Kidney tubule cell (primary cell): ENCODE measurements at places on chromosomes 16 and 17.

DNA sequence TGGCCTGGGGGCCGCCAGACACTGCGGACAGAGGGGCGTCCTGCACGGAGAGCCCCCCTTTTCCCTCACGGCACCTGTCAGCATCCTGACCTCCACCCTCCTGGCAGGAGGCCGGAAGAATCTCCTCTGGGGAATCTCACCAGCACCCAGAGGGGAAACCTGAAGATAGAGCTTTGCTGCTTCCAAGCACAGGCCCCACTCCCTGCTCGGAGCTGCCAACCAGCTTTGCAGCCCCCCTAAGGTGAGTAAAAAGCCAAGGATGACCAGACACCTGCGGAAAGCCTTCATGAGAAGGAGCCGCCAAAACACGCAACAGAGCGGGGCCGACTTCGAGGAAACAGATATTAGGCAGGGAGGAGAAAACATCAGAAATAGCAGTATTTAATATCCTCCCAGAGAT lies 3.4 kb upstream of the RBFOX3 start:
- no peak for DNase-seq

GRCh38 chr17:72208832-72209231 lies 88.0 kb downstream of the SOX9 start:
- DNase-seq = no peak

DNA sequence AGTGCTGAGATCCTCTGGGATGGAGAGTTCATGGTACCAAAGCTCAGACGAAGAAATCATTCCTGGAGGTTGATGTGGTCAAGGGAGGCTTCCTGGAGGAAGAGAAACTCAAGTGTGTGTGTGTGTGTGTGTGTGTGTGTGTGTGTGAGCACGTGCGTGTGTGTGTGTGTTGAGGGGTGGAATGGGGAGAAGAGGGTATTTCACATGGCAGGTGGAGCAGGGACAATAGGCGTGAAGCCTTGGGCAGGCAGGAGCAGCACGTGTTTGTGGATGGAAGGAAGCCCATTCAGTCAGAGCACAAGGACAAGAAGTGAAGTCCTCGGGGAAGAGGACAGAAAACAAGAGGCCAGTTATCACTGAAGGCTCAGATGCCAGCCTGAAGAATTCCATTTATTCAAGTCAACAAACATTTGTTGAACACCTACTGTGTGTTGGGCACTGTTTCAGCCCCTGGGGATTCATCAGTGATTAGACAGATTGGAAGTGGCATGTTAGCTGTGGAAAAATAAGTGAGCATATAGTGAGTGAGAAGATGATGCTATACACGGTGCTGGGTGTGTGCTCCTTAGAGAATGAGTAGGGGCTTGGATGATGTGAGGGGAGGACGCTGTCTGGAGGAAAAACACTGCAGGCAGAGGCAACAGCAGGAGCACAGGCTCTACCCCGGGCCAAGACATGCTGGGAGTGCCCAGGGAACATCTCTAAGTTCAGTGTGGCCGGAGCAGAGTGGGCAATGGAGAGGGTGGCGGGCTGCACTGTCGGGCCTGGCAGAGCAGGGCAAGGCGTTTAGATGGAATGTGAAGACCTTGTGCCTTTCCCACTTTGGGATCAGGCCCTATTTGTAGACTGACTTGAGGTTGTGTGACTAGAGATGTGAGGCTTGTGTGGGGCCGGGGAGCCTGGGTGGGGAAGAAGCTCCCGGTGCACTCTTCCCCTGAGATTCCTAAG lies 267.1 kb downstream of the CBLN1 start:
- DNase-seq = no peak

DNA sequence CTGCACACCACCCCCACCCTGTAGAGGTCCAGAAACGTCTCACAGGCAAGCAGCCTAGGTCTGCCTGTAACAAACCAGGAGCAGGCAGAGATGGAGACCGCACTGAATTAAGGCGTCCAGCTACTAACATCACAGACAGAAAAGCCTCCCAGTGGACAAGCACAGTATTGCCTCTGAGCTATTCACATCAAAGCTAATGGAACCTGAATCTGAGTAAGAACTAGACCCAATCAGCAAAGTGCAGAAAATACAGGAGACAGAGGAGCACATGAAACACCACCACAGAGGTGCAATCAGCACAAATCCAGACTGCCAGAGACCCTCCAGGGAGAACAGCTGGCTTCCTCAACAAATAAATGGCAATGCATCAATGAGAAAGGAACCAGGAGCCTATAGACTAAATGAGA lies 22.2 kb upstream of the PEMT start:
- peak; percentile 65 for DNase-seq

- DNase-seq = no peak
These were observed 80.8 kb upstream of the PLCG2 start for GRCh38 chr16:81698310-81698641.

GRCh38 chr16:86882586-86883280 lies 304.4 kb downstream of the FOXL1 start:
- peak; percentile 74 for DNase-seq

- no peak for DNase-seq
These were observed 106.5 kb downstream of the UTP18 start for GRCh38 chr17:51366866-51367265.

DNA sequence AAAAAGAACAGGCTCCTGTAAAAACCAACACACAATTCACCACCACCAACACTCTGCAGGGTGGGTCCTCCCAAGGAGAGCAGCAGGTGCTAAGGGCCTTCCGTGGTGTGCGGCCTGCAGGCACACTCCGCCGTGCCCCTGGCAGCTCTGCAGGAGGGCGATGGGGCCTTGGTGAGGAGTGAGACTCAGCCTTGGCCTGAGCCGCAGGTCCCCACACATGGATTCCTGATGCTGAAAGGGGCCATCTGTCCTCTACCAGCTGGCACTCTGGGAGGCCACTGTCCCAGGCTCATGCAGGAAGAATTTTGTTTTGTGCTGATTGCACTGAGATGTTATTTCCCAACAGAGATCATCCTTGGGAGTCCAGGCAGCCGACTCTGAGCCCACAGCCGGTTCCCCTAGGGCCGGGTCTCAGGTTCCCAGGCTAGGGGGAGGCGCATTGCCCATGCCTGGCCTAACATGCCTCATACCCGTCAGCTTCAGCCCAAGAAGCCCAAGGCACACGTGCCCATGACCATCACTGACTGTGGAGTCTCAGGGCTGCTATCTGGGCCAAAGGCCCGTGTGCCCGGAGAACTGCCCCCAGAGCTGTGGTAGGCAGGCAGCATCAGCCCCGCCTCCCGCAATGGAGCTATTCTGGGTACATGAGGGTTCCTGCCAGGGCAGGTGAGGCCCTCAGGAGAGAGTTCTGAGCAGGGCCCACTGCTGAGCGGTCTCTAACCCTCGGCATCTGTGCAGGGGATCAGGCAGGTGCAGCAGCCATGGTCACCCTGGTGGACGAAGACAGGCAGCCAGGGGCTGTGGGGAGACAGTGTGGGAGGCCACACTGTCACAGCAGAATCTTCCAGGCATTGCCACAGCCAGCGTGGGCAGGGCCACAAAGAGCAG lies 97.9 kb upstream of the ZNF469 start:
- no peak for DNase-seq

GRCh38 chr17:6075845-6076244 lies 5.7 kb downstream of the WSCD1 start:
- DNase-seq = no peak

DNA sequence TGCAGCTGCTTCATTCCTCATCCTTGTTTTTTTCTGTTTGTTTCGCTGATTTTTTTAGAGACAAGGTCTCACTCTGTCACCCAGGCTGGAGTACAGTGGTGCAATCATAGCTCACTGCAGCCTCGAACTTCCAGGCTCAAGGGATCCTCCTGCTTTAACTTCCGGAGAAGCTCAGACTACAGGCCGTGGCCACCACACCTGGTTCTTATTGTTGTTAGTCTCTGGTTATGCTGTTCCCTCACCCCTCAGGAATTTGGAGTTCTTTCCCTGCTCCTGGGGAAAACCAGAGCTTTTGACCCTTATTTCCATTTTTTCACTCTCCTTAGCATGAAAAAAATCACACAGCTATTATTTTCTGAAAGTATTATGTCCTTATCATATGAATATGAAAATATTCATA lies 1.8 kb downstream of the ODF4 start:
- peak; percentile 6 for DNase-seq

- no peak for DNase-seq
These were observed 92.0 kb downstream of the WSCD1 start for GRCh38 chr17:6162216-6162615.

- no peak for DNase-seq
These were observed 2.0 kb downstream of the CACNA1H start for GRCh38 chr16:1154887-1155331.

GRCh38 chr17:50207315-50207714 lies 5.9 kb upstream of the COL1A1 start:
- DNase-seq = no peak

- no peak for DNase-seq
These were observed 8.5 kb downstream of the MMP28 start for GRCh38 chr17:35786941-35787432.

- no peak for DNase-seq
These were observed 51.0 kb downstream of the MMP15 start for GRCh38 chr16:58076514-58076913.

GRCh38 chr17:52207796-52208195 lies 49.3 kb upstream of the CA10 start:
- no peak for DNase-seq

- DNase-seq = peak; percentile 95
These were observed 2.3 kb downstream of the ARL4D start for GRCh38 chr17:43400943-43401717.

GRCh38 chr17:48542114-48542656 lies 2.7 kb downstream of the HOXB2 start:
- peak; percentile 51 for DNase-seq

DNA sequence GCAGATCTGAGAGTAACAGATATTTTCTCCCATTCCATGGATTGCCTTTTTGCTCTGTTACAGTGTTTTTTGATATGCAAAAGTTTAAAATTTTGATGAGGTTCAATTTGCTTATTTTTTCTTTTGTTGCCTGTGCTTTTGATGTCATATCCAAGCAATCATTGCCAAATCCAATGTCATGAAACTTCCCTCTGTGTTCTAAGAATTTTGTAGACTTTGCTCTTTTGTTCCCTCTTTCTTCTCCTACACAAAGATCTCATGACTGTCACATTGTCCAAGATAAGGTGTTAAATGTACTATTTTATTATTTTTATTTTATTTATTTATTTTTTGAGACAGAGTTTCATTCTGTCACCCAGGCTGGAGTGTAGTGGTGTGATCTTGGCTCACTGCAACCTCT lies 18.9 kb upstream of the KCNH6 start:
- DNase-seq = no peak

GRCh38 chr16:19997264-19997663 lies 76.4 kb downstream of the GPR139 start:
- DNase-seq = no peak

DNA sequence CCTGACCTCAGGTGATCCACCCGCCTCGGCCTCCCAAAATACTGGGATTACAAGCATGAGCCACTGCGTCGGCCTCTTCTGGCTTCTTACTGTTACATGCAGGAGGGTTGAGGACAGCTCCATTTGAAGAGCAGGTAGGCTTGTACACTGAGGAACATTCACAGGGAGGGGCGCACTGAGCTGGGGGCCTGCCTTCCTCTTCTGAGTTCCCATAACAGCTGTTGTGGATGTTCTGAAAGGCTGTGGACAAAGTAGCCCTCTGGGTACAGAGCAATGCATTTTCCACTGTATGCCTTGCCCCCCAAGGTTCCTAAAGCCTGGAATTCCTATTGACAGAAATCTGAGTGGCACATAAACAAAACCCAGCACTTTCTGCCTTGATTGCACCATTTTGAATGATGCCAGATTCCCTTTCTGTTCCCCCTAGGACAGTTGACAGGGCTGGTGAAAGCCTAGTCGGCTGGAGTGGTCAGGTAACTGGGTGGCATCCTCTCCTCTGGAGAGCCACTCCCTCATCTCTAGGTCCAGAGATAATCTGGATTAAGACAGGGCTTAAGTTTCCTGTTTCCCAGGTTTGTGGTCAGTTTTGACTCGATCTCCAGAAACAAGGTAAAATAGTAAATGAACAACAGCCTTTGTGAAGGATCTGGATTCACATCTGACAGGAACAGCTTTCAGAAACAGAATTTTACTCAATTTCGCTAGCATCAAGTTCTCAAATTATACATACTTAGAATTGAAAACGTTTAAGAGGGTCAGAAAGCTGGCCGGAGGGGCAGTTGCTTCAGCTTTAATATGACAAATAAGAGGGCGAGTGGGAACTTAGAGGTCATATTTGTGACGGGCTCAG lies 1.3 kb upstream of the CDK5R1 start:
- DNase-seq = no peak

DNA sequence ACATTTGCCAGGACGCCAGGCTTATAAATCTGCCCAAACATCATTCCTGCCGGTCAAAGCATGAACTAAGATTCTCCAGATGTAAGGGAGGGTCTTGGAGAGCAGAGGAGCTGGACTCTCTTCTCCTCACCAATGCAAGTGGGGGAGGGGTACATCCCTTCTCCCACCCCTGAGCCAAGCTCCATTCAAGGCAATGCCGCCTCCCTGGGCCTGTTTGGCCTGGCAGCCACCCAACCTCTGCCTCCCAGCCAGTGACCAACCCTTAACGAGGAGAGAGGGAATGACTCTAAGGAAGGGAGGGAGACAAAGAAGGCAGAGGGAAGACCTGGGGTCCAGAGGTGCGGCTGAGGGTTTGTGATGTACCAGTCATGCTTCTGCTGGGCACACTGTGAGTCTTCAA lies 13.8 kb downstream of the C17orf50 start:
- no peak for DNase-seq

DNA sequence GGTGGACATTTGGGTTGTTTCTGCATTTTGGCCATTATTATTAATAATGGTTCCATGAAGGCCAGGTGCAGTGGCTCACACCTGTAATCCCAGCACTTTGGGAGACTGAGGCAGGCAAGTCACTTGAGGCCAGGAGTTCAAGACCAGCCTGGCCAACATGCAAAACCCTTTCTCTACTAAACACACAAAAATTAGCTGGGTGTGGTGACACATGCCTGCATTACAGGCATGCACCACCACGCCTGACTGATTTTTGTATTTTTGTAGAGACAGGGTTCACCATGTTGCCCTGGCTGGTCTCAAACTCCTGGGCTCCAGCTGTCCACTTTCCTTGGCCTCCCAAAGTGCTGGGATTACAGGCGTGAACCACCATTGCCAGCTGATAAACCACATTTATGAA lies 58.5 kb downstream of the TNFRSF13B start:
- no peak for DNase-seq

- DNase-seq = no peak
These were observed 19.2 kb downstream of the POLR3E start for GRCh38 chr16:22316411-22316811.

DNA sequence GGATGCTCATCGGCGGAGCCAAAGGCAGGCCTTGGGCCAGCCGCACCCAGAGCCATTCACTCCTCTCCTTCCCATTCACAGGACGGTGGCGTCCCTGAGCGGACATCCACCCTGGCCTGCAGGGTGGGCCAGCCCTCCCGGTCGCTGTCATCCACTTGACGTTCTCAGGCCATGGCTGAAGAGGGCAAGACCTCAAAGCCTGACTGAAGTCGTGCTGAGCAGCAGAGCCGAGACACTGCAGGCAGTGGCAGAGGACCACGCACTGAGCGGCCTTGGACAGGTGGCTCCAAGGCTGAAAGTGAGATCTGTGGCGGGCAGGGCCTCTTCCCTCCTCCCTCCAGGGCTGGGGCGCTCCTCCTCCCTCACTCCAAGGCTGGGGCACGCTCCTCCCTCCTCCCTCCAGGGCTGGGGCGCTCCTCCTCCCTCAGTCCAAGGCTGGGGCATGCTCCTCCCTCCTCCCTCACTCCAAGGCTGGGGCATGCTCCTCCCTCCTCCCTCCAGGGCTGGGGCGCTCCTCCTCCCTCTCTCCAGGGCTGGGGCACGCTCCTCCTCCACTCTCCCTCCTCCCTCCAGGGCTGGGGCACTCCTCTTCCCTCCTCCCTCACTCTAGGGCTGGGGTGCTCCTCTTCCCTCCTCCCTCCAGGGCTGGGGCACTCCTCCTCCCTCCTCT lies 24.1 kb downstream of the GNPTG start:
- no peak for DNase-seq

- DNase-seq = no peak
These were observed 93.4 kb downstream of the NCOR1 start for GRCh38 chr17:16121915-16122314.
